ENCODE measurements at places on chromosomes 5 and 9. TPM values are rescaled to one million over a fixed set of nuclear protein-coding genes. Genes with fewer than 3 reads are reported as not detected.

DNA sequence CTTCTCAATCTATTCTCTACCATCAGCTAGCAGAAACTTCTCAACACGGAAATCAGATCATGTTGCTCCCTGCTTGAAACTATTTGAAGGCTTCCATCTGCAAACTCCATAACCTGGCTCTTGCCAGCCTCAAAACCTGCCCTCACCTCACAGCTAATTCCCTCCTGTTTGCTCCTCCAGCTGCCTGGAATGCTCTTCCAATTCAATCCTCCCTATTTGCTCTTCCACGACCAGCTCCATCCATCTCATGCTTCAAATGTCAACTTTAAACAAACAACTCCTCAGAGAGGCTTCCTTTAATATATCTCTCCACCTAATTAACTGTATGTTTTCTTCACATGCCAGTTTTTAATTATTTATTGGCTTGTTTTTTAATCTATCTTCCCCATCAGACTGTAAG, 1.5 kb downstream of the PLAA start:
- H3K27ac ChIP-seq = no peak overlapping the region
- no peaks in the 10 kb centered on the region for H3K36me3 ChIP-seq
- H3K27me3 ChIP-seq = no peaks in the 10 kb centered on the region
- H3K4me1 ChIP-seq = peaks cover 24% of the 10 kb centered on the region
- no peak for DNase-seq

The THBS4 gene
- total RNA-seq = 0.85 TPM

DNA sequence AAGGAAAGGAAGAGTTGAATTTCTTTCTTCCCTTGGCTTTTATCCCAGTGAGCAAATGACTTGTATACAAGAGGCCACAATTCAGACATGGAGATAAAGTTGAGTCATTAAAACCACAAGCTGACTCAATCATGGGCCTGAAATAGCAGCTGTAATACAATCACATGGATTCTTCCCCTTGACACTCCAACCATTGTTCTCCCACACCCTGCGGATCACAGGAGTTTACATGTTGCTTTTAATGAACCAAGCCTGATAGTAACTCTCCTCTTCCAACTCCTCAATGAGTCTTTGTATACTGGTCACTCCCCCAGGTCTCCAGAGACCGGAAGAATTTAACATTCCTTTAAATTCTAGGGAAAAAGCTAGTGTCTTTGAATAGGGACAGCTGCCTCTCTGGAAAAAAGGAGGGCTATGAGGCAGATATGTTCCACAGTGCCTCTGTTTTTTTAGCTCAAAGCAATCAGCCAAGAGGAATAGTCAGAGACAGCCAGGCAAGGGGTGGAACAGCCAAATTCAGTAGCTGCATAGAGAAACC, 32.4 kb downstream of the PCDHGC5 start:
- H3K4me1 ChIP-seq = peaks cover 13% of the 10 kb centered on the region
- no peak overlapping the region for H3K4me3 ChIP-seq
- H3K27ac ChIP-seq = no peak overlapping the region
- H3K27me3 ChIP-seq = no peaks in the 10 kb centered on the region
- peak; percentile 50 for DNase-seq
- peaks cover 100% of the 10 kb centered on the region for H3K36me3 ChIP-seq

The AJM1 gene
- total RNA-seq = 1.2 TPM

DNA sequence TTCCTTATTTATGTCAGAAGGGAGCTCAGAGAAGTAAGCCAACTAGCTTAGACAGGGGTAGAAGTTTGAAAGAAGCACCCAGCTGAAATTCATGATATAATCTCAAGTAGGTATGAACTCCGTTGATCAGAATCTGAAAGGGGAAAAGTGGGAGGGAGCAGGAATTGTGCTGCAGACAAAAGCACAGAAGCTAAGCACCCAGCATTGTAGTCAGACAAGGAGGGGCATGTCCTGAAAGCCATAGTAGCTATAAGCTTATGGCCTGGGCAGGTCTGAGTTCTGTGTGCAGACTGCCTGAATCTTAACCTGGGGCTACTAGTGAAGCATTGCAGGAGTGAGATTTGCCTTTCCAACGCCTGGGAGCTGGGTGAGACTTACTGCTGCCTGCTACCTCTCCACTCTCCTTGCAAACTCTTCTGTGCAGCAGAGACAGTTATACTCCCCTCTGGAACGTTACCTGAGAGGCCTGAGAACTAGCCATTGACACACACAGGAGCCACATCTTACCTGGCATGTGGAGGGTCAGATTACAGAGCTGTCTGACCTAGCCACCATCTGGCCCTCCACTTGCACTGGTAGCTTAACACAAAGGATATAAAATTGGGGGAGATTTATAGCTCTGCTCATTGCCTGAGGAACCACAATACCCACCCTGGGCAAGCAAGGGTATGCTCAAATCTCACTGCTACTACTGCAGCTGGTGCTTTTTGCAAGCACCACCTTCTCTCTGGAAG, 9.8 kb upstream of the CYLC2 start:
- no peaks in the 10 kb centered on the region for H3K27me3 ChIP-seq
- DNase-seq = no peak
- H3K4me1 ChIP-seq = no peaks in the 10 kb centered on the region
- H3K27ac ChIP-seq = no peak overlapping the region
- H3K4me3 ChIP-seq = no peak overlapping the region

DNA sequence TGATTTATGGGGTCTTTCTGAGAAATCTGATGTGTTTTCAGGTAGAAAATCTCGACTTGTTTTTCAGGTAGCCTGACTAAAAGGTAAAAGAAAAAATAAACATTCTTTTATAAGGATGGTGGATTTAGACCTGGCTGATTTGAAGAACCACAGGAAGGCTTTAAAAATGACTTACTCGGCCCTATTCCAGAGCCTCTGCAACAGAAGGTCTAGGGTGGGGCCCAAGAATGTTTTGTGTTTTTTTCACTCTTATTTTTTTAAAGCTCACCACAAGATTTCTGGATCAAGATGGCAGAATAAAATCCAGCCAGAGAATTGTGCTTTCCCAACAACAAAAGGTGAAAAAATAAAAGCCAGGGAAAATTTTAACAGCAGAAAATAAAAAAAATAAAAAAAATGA, 59.1 kb downstream of the FNBP1 start:
- H3K36me3 ChIP-seq = peaks cover 30% of the 10 kb centered on the region
- DNase-seq = no peak
- H3K27ac ChIP-seq = no peak overlapping the region

GRCh38 chr5:75660678-75661465, 49.6 kb downstream of the ANKDD1B start:
- no peaks in the 10 kb centered on the region for H3K36me3 ChIP-seq
- no peak overlapping the region for H3K27ac ChIP-seq

The TMEM252 gene
- total RNA-seq = not detected

DNA sequence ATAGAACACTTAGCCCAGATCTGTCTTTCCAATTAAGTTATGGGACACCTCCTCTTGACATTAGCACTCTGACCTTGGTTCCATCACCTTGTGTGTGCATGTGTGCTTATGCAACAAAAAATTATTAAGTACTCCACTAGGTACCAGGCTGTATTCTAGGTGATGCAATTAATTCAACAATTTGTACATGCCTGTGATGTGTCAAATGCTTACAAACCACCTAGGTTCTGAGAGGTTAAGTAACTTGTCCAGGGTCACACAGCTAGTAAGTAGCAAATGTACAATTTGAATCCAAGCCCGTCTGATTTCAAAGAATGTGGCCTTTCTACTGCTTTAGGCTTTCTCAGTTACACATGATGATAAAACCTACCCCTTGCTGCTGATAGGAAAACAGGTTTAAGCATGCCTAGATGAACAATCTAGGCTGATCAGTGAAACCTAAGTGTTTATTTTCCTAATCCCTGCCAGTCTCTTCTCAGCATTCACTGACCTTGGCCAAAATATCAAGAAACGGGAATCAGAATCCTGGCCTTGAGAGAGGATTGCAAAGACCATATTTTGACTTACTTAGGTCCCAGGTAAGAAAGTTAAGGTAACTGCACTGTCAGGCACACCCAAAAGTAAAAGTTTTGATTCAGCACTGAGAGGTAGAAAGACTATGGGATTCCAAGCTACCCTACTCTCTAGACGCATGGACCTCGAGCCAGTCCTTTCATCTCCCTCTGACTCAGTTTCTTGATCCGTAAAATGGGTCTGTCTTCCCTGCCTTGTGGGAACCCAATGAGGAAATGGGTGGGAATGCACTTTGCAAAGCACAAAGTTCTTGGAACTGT, 1.0 kb downstream of the TBC1D2 start:
- DNase-seq = no peak
- H3K27ac ChIP-seq = no peak overlapping the region
- H3K4me3 ChIP-seq = peak overlapping the region; percentile 81

The NR6A1 gene
- total RNA-seq = not detected

DNA sequence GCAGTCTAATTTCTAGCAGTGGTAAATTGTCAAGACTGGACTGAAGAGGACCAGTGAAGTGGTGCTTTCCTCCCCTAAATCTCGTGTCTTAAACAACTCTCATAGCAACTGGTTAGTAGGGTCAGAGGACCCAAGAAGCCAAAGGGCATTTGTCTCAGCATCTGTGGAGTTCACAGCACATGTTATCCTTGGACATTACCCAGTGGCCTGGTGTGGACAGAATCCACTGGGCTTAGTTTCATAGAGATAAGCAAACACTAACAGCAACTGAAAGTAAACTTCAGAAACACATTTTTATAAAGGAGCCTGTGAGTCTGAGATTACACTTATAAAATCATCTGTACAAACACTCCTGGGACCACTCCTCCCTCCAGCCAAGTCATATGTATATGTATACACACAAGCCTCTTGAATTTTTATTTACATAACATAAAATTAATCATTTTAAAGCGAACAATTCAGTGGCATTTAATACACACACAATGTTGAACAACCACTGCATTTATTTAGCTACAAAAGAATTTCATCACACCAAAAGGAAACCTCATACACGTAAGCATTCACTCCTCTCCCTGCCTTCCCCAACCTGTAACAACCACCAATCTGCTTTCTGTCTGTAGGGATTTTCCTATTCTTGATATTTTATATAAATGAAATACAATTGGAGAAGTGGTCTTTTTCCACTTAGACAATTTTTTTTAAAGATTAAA, 457.8 kb downstream of the RASEF start:
- no peak for DNase-seq
- H3K36me3 ChIP-seq = no peaks in the 10 kb centered on the region
- H3K4me1 ChIP-seq = no peaks in the 10 kb centered on the region
- H3K27ac ChIP-seq = no peak overlapping the region
- H3K4me3 ChIP-seq = no peak overlapping the region

The HAPLN1 gene
- not detected for total RNA-seq

GRCh38 chr5:145345511-145346287, 489.4 kb downstream of the PRELID2 start:
- H3K4me3 ChIP-seq = no peak overlapping the region
- H3K27me3 ChIP-seq = no peaks in the 10 kb centered on the region
- DNase-seq = no peak
- no peaks in the 10 kb centered on the region for H3K36me3 ChIP-seq
- no peak overlapping the region for H3K27ac ChIP-seq

DNA sequence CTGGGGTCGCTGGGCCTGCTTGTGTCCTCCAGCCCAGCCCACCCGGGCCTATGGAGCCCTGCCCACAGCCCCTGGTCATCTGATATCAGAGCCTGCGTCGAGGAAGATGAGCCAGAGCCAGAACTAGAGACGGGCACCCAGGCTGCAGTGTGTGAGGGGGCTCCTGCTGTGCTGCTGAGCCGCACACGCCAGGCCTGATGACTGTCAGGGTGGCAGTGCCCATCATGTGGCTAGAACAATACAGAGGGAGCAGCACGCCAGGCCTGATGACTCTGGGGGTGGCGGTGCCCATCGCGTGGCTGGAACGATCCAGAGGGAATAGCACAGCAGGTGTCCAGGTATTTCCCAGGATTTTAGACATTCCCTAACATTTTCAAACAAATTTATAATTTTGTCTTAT, 9.2 kb upstream of the LRRC14B start:
- DNase-seq = no peak
- no peak overlapping the region for H3K27ac ChIP-seq
- H3K4me1 ChIP-seq = no peaks in the 10 kb centered on the region
- no peaks in the 10 kb centered on the region for H3K27me3 ChIP-seq

DNA sequence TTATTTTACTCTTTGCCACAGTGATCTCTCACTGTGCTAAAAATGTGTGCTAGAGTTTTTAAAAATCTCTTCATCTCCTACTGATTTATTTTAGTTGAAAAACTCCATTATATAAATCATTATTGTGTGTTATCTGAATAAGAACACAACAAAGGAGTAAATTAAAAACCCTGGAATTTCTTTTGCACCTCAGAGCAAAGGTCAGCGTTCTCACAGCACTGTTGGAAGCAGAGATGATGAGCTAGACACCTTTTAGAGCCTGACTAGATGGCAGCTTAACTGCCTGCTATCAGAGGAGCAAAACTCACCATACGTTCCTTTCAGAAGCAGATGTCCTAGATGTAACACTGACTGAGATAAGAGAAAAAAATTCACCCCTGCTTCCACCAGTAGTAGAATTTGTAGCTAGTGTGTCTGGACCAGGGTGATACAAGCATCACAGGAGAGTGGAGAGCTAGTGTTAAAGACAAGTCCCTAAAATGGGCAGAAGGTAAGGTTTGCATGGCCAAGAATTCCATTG, 147.1 kb downstream of the ENTREP1 start:
- H3K27ac ChIP-seq = no peak overlapping the region
- no peak for DNase-seq
- no peaks in the 10 kb centered on the region for H3K27me3 ChIP-seq
- H3K4me3 ChIP-seq = no peak overlapping the region

The ANKRD34B gene
- total RNA-seq = not detected

- no peaks in the 10 kb centered on the region for H3K4me1 ChIP-seq
- no peak for DNase-seq
- no peaks in the 10 kb centered on the region for H3K36me3 ChIP-seq
Measured at GRCh38 chr5:128681764-128682592, 143.9 kb upstream of the FBN2 start.

GRCh38 chr9:112017878-112018277, 121.3 kb downstream of the UGCG start:
- H3K27me3 ChIP-seq = no peaks in the 10 kb centered on the region
- no peaks in the 10 kb centered on the region for H3K36me3 ChIP-seq
- no peak overlapping the region for H3K27ac ChIP-seq

GRCh38 chr9:89731262-89732182, 126.7 kb downstream of the GADD45G start:
- H3K4me3 ChIP-seq = no peak overlapping the region
- H3K27me3 ChIP-seq = no peaks in the 10 kb centered on the region
- DNase-seq = no peak
- no peaks in the 10 kb centered on the region for H3K36me3 ChIP-seq
- peaks cover 6% of the 10 kb centered on the region for H3K4me1 ChIP-seq
- no peak overlapping the region for H3K27ac ChIP-seq

The PCDHGA1 gene
- total RNA-seq = not detected

The CCL27 gene
- total RNA-seq = not detected

DNA sequence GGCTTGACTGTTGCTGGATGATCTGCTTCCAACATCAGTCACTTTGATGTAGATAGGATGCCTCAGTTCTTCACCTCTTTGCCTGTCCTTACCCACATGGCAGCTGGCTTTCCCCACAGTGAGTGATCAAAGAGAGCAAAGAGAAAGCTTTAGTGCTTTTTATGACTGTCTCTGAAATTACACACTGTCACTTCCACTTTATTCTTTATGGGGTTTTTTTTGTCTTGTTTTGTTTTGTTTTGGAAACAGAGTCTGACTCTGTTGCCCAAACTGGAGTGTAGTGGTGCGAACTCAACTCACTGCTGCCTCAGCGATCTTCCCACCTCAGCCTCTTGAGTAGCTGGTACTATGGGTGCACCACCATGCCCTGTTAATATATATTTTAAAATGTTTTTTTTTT, 32.4 kb upstream of the C5orf24 start:
- no peak overlapping the region for H3K27ac ChIP-seq
- DNase-seq = no peak
- peaks cover 7% of the 10 kb centered on the region for H3K4me1 ChIP-seq
- H3K27me3 ChIP-seq = no peaks in the 10 kb centered on the region
- no peak overlapping the region for H3K4me3 ChIP-seq

The PCA3 gene
- not detected for total RNA-seq
